T-helper 17 cell (primary cell): ENCODE measurements at places on chromosomes 1 and 21. TPM values are rescaled to one million over a fixed set of nuclear protein-coding genes. Genes with fewer than 3 reads are reported as not detected.

Gene GLUL
- total RNA-seq = 127 TPM

Gene NBPF4
- not detected for total RNA-seq

Gene CFHR1
- total RNA-seq = not detected

GRCh38 chr1:6783936-6784559 lies 1.2 kb upstream of the CAMTA1 start:
- no peak for DNase-seq

DNA sequence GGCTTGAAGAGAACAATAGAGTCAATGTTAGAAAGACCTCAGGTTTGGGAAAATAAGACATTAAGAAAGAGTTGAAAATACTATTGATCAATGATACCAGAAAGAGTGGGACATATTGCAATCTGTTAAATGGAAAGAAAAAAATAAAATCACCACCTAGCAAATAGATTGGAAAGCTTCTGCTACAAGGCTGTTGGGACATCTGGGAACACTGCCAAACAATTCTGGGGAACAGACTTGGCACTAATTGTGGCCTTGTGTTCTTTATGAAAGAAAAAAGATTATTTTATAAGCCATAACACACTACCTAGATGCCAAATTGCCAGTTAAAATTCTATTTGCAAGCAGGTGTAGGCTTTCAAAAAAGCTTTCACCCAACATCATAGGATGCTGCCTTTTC lies 137.8 kb downstream of the TSEN15 start:
- DNase-seq = no peak

DNA sequence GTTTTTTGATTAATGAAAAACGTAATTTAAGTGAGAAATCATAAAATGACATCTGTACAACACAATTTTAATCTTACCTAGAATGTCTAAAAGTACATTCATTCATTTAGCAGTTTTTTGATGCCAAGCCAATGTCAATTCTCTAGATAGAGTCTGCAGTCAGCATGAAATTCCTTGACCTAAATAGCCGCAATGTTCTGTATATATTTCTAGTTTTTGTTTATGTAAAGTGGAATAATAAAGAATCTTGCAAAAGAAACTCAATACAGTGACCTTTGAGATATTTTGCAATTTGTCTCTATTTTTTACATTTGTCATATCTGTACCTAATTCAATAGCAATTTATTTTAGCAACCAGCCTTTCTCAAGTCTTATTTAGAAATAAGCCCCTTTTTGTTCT lies 176.0 kb downstream of the ATP6V1G3 start:
- no peak for DNase-seq

Gene SPRR5
- total RNA-seq = not detected

- no peak for DNase-seq
Observed at GRCh38 chr1:35561972-35562680, 4.5 kb downstream of the NCDN start.

Gene ZSCAN20
- total RNA-seq = 0.65 TPM
